NCI-H748 treated with DMSO at 0.1 percent for 48 hours (cell line): ENCODE measurements at places on chromosomes 4 and X.

DNA sequence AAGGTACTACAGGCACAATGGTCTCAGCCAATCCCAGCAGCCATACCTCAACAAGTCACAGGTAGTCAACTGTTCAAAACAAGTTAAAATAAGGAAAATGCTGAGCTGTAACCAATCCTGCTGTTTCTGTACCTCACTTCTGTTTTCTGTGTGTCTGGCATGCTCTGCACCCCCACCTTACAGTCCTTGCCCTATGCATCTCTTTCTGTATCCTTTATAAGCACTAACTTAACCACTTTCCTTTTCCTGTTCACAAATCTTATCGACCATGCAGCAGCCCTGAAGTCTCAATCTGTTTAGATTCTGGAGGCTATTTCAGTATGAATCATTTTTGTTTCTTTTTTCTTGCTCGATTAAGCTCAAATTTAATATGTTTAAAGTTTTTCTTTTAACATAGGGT lies 12.5 kb upstream of the FAM13A start:
- no peak for DNase-seq

DNA sequence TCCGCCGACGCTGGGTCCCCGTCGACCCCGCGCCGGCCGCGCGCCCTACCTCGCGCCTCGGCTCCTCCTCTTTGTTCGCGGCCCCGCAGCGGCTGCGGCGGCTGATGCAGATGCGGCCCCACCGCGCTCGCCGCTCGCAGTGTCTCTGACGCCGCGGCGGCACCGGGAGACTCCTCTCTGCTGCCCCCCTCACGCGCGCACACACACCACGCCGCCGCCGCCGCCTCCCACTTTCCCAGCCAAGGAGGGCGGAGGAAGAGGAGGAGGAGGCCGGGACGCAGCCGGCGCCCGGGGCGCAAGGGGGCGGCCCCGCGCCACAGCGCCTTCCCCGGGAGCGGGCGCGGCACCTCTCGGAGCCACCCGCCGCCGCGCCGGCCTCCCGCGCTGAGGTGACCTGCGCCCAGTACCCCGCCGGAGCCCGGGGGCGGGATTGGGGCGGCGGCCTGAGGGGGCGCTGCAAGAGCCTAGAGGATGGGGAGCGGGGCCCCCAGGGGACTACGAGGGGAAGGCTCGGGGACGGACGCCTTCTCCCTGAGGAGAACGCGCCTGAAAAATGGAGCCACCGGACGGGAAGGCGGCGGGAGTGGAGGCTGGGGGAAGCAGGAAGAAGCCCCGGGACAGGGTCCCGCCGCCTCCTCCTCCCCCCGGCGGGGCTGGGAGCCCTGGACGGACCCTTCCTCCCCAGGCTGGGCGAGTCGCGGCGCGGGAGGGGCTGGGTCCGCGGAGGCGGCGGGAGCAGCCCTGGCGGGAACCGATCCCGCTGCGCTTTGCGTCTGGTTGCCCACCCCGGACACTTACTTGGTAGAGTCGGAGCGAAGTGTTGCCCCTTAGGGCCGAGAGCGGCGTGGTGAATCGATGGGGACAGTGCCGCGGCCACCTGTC lies at the start of gene SH3RF1:
Gene SH3RF1 (minus strand): TSS at position 147 of the 882 bp plus-strand sequence. CDS start 1,744 bp downstream, outside the sequence.
- peak; percentile 27 for DNase-seq

- peak; percentile 28 for DNase-seq
These were observed 1.0 kb upstream of the ARHGAP4 start for GRCh38 chrX:153926858-153927671.

- peak; percentile 65 for DNase-seq
These were observed 206.3 kb downstream of the SHROOM3 start for GRCh38 chr4:76641351-76641750.

DNA sequence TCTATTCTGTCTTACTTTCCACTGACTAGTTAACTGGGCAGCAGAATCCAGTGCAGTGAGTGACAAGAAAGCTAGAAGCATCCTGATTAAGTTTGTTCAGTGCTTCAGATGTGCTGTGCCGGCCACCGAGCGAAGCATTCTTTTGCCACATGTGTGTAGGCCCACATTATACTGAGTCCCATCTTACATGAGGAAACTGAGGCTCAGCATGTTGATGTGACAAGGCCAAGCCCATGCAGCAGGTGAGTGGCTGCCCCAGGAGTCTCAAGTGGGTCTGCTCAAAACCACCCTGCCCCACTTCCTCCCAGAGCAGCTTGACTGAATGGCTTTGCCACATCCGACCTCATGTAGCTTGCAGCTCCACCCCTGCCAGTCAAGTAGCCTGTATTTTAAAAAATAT lies 50.5 kb downstream of the RHOH start:
- DNase-seq = no peak

DNA sequence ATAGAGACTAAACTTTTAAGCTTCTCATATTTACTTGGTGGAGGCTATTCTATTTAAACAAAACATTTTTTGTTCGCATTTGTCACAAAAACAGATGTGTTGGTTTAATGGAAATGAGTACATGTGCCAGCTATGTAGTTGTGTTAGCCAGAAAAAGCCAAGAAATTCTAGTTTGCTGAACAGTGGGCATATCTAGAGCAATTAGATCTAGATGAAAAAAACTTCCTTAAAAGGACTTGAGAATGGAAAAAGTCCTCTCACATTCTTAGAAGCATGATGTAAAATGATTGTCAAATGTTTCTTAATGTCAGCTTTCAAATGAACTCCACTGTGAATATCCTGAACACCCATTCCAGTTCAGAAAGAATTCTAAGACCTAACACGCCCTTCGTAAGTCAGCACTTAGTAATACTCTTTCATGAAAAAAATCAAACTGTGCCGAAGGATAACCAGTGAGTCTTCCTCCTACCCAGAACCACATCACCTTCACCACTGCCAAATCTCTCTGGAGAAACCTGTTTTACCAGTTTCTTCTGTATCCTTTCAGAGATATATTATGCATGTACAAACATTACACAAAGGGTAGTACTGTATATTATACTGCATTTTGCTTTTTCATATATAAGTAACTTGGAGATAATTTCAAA lies 28.2 kb downstream of the PHKA1 start:
- peak; percentile 13 for DNase-seq

DNA sequence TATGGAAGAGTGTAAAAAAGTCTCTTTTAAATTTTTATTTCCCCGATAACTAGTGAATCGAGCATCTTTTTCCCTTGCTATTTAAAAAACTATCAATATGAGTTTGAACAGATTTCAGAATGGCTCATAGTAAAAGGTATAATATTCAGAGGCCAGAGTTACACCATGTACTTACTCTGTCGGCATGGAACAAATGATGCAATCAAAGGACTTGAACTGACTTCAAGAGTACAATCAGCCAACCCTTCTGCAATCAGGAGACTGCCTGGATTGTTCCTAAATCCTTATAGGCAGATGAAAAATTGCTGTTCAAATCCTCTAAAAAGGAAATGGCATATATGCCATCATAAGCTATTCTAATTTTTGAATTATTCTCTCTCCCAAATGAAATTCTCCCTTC lies 273.3 kb downstream of the SH2D1A start:
- DNase-seq = no peak

DNA sequence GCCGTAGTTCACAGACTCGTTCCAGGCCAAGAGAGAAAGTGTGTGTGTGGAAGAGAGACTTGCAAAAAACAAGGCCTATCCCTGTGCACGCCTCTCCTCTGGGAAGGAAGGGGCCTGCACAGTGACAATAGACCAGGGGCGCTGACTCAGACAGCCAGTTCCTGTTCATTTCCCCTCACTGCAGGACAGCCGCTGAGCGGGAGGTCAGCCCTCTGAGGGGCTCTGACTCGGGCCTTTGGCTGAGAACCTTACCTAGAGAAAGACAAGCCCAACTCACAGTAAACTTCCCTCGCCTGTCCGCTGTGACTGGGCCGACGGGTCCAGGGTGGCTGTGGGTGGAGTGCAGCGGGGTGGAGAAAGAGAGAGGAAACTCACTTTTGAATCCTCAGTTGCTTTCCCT lies 52.1 kb downstream of the RTL5 start:
- no peak for DNase-seq

DNA sequence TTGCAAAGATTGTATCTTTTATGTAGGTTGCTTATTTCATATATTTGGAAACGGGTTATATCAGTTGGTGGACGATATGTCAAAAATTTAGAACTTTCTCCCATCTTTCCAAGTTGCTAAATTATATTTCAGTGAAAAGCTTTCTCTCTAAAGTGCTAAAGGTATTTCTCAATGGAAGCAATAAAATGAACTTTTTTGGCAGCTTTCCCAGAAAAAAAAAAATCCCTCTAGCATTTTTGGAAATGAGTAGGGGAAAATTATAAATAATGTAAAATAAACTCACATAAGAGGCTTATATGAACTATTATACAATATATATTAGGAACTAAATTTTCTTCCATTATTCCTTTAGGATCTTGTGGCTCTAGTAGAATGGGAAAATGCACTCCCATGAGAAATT lies 152.2 kb downstream of the GRID2 start:
- no peak for DNase-seq

GRCh38 chr4:148857239-148857972 lies 415.2 kb upstream of the NR3C2 start:
- no peak for DNase-seq

DNA sequence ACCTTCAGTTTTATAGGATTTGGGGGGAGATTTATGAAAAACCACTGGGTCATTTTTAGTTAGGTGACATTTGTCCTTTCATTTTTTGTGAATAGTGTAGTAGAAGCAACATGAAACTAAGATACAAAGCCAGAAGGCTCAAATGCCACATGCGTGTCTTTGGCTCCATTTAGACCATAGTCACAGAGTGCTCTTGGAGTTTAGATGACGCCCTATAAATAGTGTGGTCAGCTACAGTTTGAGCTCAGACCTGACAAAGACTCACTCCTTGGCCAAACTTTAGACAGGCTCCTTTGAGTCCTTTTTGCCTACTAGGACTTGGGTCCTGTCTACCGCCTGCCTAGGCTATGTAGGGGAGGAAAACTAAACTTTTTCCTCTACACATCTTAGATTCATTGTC lies 16.8 kb upstream of the PAGE1 start:
- DNase-seq = no peak

DNA sequence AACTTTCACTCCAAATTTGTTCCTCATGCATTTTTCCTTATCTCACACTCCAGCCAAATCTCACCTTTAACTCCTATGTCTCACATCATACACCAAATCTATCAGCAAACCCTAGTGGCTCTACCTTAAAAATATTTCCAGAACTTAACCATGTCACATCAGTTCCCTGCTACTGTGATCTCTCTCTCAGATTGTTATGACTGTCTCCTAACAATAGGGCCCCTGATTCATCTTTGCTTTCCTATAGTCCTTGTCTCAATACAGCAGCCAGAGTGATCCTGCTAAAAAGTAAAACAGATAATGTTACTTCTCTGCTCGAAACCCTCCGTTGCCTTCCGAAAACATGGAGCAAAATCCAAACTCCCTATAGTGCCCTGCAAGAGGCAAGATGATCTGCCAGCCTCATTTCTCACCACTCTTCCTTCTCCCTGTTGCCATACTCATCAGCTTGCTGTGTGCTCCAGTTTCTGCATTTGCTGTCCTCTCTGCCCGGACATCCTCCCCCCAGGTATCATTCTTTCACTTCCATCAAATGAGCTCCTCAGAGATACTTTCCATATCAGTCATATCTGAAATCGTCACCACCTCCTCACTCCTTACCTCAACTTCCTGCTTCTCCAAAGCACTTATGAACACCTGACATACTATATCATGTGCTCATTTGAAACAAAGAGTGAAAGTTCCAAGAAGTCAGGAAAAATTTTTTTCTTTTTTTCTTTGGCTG lies 293.4 kb upstream of the NR3C2 start:
- no peak for DNase-seq

- DNase-seq = no peak
These were observed 6.1 kb downstream of the CXCL10 start for GRCh38 chr4:76017056-76017686.

DNA sequence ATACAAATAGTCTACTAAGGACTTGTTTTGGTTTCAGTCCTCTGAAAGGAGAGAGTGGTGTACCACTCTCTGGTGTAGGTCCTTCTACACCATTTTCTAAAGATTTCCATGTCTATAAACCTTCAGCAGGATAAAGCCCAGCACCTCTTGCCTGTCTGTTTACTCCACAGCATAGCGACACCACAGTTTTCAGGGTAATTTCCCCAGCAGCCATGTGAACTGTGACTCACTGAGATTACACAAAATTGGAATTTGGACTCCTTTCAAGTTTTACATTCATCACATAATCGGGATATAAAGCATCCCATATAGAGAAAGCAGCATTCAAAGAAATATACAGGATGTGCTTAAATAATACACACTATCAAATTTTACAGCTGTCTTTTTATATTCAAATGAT lies 229.6 kb downstream of the PRDM5 start:
- DNase-seq = no peak

DNA sequence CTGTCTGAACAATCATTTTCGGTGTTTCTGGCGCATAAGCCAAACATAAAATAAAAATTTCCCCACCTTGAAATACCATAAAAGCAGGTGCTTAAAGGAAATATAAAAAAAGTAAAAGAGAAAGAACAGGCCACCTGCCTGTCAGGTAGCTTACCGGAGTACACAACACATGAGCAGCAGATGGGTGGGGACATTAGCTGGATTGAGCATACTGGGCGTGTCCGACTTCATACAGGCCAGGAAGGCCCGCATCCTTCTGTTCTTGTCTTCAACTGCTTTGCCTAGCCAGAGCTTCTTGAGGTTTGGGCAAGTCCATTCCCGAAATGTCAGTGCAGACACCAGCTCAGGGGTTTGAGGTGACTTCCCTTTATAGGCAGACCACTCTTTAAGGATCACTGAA lies 66.7 kb downstream of the FAM120C start:
- DNase-seq = no peak

DNA sequence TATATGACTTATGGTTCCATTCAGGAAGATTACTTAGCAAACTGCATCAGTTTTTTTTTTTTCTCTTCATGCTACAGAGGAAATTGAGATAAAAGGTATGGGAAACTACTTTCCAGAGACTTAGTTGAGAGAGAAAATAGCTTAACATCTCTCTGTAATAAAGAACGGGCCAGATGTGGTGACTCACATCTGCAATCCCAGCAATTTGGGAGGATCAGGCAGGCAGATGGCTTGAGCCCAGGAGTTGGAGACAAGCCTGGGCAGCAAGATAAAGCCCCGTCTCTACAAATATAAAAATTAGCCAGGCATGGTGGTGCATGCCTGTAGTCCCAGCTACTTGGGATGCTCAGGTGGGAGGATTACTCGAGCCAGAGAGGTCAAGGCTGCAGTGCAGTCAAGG lies 271.2 kb upstream of the TENM3 start:
- no peak for DNase-seq

DNA sequence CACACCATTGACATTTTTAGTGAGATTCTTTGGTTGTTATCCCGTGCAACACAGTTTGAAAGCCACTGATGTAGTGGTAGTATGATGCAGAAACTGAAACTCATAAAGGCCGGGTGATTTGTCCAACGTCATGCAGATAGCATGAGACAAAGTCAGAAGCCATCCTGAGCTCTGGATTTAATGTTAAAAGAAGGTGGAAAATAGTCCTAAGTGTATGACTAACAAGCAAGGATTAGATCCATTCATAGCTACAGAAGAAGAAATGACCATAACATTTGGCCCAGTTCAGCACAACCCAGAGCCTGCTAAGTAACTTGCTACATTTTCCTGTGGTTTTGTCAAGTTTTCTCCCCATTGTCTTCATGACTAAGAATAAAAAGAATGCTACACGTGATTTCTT lies 142.4 kb downstream of the AMELX start:
- no peak for DNase-seq

GRCh38 chrX:40759374-40759773 lies 24.0 kb upstream of the MED14 start:
- DNase-seq = no peak

- no peak for DNase-seq
These were observed 614 bp downstream of the BEX3 start for GRCh38 chrX:103376979-103377324.
